ENCODE measurements at places on chromosomes 13 and 19.

- no peak for DNase-seq
These were observed 64.0 kb upstream of the MED4 start for GRCh38 chr13:48158915-48159314.

DNA sequence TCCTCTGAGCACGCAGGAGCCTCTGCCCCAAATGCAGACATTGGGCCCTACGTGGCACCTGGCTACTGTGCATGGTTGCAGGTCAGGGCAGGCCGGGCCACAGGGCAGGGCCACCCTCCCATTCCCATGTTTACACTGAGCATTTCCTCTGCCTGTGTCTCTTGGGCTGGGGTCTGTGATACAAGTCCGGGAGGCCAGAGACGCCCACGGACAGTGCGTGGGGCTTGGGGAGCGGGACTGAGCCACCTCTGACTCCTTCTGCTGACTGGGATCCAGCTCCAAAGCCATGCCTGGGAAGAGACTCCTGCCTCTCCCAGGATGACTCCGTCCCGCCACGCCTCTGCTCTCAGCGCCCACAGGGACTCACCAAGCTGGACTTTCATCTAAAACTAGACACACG is 18.8 kb downstream of the GAS6 start:
- no peak for DNase-seq

GRCh38 chr19:1472231-1473084 is 6.6 kb downstream of the C19orf25 start:
- no peak for DNase-seq

DNA sequence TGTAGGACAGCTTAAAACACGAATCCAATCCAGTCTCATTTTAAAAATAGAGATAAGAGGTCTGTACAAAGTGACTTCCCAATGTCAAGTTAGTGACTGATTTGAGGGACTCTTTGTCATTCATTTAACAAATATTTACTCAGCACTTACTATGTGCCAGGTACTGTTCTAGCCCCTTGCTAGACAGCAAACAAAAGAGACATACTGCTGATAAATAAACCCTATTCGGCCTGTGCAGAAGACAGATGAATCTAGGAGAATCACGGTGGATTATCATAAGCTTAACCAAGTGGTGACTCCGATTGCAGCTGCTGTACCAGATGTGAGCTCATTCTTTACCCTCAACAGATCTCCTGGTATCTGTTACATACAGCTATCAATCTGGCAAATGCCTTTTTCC is 6.4 kb upstream of the ELF1 start:
- no peak for DNase-seq

GRCh38 chr13:109200556-109200955 is 571.1 kb downstream of the MYO16 start:
- no peak for DNase-seq

- no peak for DNase-seq
These were observed 78.6 kb downstream of the ABCC4 start for GRCh38 chr13:95222733-95223018.

GRCh38 chr19:1752009-1752756 is 1.1 kb upstream of the ONECUT3 start:
- no peak for DNase-seq

GRCh38 chr19:34428549-34429285 is 536 bp downstream of the UBA2 start:
- peak; percentile 62 for DNase-seq

DNA sequence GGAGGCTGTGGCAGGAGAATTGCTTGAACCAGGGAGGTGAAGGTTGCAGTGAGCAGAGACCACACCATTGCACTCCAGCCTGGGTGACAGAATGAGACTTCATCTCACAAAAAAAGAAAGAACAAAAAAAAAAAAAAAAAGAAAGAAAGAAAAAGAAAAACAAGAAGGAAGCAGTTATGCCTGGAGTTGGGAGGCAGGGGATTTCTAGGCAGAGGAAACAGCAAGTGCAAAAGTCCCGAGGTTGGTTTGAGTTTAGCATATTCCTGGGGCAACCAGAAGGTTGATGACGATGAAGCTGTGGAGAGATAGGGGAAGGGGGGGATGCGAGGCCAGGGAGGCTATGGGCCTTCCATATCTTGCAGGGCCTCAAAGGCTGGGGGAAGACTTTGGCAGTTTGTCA is 11.5 kb upstream of the EML2 start:
- DNase-seq, result no peak

GRCh38 chr19:2719920-2720776 is 1.0 kb downstream of the DIRAS1 start:
- peak; percentile 40 for DNase-seq

GRCh38 chr19:53037101-53038097 is 7.1 kb upstream of the ERVV-2 start:
- DNase-seq, result peak; percentile 72

- no peak for DNase-seq
These were observed 224.7 kb downstream of the ZNF536 start for GRCh38 chr19:30596813-30597399.

DNA sequence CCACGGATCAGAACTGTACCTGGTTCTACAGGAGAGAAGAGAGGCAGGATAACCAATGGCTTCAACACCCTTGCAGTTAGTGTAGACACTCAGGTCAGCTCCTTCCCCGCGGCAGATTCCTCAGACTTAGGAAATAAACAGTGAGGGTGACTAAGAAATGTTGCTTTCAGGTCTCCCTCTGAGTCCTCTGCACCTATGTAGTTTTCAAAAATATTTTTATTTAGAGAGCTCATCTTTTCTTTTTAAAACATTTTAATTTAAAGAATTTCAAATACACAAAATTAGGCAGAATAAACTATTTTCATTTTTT is 195.2 kb downstream of the KLF12 start:
- no peak for DNase-seq

GRCh38 chr19:1131718-1132551 is 28.1 kb downstream of the GPX4 start:
- peak; percentile 89 for DNase-seq

- peak; percentile 32 for DNase-seq
These were observed 29.8 kb upstream of the RAP2A start for GRCh38 chr13:97403893-97404750.

- peak; percentile 72 for DNase-seq
These were observed 34.4 kb downstream of the GSX1 start for GRCh38 chr13:27826379-27827353.

GRCh38 chr13:48346583-48346982 is 43.0 kb downstream of the RB1 start:
- no peak for DNase-seq

GRCh38 chr13:39538816-39539790 is 63.9 kb downstream of the LHFPL6 start:
- DNase-seq, result peak; percentile 72

DNA sequence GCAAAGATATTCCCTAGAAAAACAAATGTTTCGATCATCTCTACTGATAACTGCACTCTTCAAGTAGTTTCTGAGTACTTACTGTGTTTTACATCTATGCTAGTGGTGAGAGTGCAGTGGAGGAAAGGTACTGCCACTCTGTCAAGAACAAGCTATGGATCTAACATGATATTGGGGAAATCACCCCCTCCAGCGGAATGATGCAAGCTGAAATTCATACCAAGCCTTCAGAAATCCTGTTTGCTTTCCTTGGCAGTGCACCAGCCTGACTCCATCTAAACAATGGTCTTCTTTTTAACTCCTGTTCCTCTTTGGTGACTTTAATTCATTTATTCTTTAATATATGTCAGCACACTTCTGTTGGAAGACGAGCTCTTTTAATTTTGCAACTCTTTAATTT is 238.0 kb downstream of the PCDH9 start:
- DNase-seq, result peak; percentile 63

- DNase-seq, result no peak
These were observed 172.2 kb downstream of the COL4A1 start for GRCh38 chr13:110134801-110135200.

GRCh38 chr13:30143666-30144400 is 163.5 kb downstream of the KATNAL1 start:
- peak; percentile 45 for DNase-seq

DNA sequence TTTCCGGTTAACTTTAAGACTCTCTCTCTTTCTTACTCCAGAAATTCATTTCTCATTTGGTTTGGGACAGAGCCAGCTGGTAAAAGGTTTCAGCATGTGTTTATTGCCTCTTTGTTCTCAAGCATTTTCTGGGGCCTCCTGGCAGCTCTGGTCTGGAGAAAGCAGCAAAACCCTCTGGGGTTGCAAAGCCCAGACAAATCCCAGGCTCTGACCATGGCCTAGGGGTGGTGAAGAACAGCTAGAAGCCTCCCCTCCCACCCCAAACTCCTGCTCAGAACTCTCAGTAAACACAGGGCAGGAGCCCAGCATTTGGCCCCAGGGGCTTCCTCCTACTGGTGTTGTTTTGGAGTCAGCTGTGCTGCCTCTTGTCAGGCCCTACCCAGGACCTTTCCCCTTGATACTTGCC is 124.2 kb upstream of the SERP2 start:
- DNase-seq, result peak; percentile 82

GRCh38 chr19:44737238-44738071 is 11.1 kb upstream of the BCL3 start:
- peak; percentile 62 for DNase-seq

DNA sequence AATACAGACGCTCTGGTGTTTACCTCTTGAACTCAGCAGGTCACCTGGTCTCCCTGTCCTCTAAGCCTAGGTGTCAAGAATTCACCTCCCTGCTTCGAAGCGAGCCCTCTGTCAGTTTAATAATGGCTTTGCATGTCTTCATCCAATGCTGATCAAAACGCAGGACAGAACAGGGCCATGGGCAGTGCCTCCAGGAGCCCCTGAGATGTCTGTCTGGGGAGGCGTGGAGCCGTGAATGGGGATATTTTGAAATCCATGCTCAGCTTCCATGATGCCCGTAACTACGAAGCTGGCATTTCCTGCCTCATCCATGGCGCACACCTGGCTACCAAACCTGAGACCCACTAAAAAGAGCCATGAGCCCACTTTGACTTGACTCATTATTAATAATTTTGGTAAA is 113.7 kb downstream of the RAB20 start:
- no peak for DNase-seq

GRCh38 chr13:31846961-31847752 is 107.8 kb downstream of the RXFP2 start:
- no peak for DNase-seq

GRCh38 chr19:38850976-38851621 is 1.3 kb upstream of the HNRNPL start:
- DNase-seq, result no peak

DNA sequence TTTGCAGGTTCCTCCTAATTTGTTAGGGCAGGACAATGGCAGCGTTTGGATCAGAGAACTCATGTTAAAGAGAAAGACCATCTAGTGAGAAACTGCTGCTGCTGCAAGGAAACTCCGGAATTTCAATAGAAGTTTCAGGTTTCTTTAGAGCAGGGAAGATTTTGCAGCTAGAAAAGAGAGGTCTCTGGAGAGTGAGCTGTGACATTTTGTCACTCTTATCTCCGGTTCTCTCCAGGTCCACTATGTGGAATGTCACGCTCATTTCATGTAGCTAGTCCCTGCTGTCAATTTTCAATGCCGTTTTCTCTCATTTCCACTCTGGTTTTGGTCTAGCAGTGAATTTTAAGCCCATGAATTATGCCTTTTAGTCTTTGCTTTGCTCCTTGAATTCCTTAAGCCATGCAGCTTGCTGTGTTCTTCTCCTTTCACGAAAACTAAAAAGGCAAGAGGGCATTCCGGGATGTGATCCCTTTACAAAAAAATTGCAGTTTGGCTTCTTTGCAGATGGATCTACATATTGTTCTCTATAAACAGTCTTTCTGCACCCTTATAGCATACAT is 46.7 kb upstream of the POSTN start:
- no peak for DNase-seq

- DNase-seq, result no peak
These were observed 41.0 kb downstream of the AKAP11 start for GRCh38 chr13:42312817-42313431.

DNA sequence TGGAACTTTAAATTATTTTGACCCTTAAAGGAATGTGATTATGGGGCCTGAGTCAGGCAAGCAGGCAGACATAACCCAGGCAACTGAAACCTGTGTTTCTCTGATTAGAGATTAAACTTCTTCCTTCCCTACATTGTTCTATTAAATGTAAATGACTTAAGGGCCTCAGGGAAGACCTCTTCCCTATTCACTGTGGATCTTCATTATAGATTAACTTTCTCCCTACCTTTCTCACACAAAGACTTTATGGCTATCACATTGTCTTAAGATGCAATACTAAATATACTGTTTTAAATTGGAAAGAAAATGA is 8.8 kb upstream of the METTL21C start:
- no peak for DNase-seq

DNA sequence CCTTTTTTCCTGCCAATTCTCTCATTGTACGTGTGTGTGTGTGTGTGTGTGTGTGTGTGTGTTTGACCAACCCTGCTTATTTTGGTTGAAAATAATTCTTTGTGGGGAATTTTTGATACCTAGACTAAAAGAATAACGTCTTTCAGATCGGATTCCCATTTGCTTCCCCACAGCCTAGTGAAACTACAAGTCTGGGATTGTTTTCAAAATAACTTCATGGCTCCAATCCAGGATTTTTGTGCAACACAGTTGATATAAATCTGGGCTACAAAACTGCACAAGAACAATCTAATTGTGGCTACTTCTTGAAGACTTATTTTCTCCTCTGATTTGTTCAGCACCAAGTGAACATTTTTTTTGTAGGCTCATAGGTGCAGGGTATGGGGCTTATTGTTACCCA is 332.8 kb upstream of the MIR17HG start:
- no peak for DNase-seq

- no peak for DNase-seq
These were observed 20.1 kb upstream of the ARHGEF18 start for GRCh38 chr19:7328647-7329046.

- no peak for DNase-seq
These were observed 2.0 kb upstream of the INAFM1 start for GRCh38 chr19:47272448-47273312.

GRCh38 chr13:32407854-32408253 is 20.1 kb downstream of the N4BP2L1 start:
- no peak for DNase-seq

DNA sequence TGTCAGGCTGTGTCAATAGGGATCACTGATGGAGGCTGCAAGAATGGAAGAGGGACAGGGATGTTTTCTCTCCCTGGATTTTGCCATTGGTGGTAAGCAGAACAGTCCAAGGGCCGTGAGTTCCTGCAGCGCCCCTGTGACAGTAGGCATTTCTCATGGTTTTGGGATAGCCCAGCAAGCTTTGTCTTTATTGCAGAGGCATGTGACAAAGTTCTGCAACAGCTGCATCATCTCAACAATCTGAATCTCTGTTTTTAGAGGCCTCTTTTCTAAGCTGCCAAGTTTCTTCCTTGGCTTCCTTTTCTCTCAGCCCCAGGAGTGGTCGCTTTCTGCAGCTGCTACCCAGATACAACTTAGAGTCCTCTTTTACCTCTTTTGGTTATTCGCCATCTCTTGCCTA is 95.7 kb upstream of the TSHZ3 start:
- no peak for DNase-seq

DNA sequence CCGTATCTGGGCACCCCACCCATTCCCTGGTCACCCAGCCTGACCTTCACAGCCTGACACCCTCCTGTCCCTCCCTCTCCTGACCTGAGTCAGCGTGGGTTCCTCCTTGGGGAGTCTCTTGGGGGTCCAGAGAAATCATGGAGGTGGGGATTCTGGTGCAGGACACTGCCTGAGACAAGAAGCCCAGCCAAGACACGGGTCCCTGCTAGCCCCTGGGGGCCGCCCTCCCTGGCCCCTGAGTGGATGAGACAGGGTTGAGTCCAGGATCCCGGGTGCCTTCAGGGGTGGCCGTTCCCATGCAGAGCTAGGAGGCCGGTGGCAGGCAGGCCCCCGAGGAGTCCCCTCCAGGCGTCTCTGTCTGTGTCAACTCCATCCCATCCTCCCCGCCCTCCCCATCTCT is 1.6 kb downstream of the MAP2K7 start:
- no peak for DNase-seq

GRCh38 chr19:1244693-1245451 is 3.3 kb downstream of the ATP5F1D start:
- DNase-seq, result peak; percentile 67

- DNase-seq, result peak; percentile 62
These were observed 643 bp downstream of the SLC7A1 start for GRCh38 chr13:29594710-29595379.
